ENCODE measurements at places on chromosomes 4 and X.

DNA sequence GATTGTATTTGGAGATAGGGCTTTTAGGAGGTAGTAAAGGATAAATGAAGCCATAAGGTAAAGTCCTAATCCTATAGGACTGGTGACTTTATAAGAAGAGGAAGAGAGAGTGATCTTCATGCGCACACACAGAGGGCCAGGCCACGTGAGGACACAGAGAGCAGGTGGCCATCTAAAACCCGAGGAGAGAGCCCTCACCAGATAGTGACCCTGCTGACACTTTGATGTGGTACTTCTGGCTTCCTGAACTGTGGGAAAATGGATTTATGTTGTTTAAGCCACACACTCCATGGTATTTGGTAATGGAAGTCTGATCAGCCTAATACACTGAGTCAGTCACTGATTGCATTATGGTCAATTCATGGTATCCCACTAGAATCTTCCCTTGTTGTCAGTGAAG, 164.9 kb upstream of the TAPT1 start:
- DNase-seq = no peak

GRCh38 chrX:16212436-16212835, 45.2 kb downstream of the MAGEB17 start:
- DNase-seq = peak; percentile 62

- no peak for DNase-seq
Observed at GRCh38 chr4:7414736-7415510, 19.8 kb downstream of the PSAPL1 start.

DNA sequence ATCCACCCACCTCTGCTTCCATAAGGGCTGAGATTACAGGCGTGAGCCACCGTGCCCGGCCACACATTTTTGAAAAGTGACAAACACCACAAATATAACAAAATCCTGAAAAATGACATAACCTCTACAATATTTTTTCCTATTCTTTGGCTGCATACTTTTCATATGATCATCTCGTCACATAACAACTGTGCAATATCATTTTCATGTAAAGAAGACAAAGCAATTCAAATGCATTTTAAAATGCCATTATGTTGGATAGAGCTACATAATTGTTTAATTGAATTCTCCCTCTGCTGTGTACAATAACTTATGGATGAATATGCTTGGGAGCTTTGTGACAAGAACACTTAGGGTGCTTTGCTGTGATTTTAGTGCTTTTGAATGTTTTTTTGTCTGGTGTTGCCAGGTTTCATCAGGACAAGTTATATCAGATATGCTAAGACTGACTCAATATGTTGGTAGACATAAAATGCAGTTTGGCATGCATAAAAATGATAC, 132.9 kb downstream of the CHIC2 start:
- no peak for DNase-seq

DNA sequence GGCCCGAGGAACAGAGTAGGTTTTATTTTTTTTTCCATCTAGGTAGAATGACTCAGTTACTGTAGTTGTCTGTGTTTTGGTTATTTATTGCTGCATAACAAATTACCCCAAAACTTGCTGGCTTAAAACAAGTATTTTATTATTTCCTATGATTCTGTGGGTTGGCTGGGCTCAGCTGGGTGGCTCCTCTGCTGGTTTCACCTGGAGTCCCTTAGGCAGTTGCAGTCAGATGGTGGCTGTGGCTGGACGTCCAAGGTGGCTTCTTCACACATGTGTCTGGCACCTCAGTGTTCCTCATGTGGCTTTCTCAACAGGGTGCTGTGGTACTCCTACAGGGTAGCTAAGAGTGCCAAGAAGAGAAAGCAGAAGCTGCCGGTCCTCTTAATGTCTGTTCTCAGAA, 115.8 kb downstream of the PHEX start:
- no peak for DNase-seq

- no peak for DNase-seq
Observed at GRCh38 chr4:40178672-40179071, 18.2 kb upstream of the RHOH start.

- no peak for DNase-seq
Observed at GRCh38 chrX:107573016-107573415, 55.3 kb upstream of the PRPS1 start.

DNA sequence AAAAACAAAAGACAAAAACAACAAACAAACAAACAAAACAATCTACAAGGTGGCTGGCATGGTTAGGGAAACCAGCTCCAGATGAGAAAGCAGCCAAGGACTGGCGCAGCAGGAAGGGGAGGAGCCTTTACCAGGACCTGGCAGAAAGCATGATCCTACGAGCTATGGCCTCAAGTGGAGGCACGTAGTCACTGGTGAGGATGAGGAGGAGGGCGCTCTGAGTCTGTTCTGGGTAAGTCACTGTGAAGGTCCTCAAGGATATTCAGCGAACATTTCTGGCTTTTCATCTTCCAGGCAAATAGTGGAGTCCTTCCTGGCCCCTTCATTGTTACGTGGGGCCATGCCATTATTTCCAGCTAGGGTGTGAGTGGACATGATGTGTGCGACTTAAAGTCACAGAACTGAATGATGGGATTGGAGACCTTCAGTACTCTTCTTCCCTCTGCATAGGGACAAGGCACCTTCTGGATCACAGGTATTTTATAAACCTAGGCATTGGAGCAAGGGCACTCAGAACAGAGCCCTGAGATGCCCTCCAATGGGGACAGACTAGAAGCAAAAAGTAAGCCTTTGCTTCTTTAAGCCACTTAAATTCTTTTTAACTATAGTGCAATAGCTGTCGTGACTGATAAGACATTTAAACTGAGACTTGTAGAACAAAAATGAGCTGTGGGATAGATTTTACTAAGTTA, 771.3 kb downstream of the RAB28 start:
- DNase-seq = peak; percentile 3

DNA sequence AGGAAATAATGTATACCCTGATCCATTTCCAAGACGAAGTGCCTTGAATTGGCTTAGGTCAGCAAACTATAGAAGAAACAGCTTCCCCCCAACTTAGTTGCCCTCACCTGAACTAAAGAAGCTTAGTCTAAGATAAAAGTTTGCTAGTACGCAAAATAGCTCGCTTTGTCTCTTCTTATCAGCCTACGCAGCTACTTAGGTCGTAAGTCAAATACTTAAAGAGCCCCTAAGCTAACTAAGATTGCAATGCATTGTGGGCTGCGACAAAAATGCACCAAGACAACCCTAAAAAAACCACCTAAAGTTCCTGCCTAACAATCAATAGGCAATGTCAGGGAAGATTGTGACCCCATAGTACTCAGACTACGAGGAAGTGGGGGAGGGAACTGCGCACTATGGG, 12.8 kb downstream of the CLNK start:
- no peak for DNase-seq

GRCh38 chrX:125998432-125998831, 167.7 kb downstream of the DCAF12L2 start:
- DNase-seq = peak; percentile 42

DNA sequence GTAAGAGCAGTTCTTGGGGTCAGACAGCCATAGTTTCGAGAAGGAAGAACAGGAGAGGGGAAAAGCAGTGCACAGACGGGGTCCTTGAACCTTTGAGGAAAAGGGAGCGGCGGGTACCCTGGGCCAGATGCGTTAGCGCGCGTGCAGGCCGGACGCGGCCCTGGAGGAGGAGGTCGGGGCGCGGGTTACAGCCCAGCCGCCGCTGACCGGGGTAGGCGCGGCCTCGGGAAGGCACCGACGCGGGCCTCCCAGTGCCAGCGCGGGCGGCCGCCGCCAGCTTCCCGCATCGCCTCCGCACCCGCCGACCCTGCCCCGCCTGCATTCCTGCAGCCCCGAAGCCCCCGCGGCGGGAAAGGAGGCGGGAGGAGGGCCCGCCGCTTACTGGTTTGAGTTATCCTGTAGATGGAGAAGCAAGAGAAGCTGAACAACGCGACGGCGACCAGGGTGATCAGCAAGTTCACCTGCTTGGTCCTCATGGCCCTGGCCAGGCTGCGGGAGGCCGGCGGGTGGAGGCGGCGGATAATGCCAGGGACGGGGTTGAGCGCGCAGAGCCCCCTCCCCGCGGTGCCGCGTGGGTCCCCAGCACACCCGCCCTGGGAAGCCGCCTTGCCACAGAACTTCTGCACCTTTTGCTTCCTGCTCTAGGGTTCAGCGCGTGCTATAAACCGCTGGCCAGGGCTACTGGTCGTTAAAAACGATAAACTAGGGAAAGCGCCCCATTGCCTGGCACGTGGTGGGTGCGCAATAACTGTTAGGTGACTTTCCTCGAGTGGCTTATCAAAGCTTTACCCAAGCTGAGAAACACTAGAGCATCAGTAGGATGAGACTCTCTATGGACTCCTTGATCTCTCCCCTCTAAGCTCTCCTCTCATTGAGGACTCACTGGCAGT, at the start of gene MGAT4D:
Gene MGAT4D, minus strand, starts transcription at position 547 of the 890 bp plus-strand sequence. Its CDS starts 71 bp downstream, at position 476.
- DNase-seq = peak; percentile 25

DNA sequence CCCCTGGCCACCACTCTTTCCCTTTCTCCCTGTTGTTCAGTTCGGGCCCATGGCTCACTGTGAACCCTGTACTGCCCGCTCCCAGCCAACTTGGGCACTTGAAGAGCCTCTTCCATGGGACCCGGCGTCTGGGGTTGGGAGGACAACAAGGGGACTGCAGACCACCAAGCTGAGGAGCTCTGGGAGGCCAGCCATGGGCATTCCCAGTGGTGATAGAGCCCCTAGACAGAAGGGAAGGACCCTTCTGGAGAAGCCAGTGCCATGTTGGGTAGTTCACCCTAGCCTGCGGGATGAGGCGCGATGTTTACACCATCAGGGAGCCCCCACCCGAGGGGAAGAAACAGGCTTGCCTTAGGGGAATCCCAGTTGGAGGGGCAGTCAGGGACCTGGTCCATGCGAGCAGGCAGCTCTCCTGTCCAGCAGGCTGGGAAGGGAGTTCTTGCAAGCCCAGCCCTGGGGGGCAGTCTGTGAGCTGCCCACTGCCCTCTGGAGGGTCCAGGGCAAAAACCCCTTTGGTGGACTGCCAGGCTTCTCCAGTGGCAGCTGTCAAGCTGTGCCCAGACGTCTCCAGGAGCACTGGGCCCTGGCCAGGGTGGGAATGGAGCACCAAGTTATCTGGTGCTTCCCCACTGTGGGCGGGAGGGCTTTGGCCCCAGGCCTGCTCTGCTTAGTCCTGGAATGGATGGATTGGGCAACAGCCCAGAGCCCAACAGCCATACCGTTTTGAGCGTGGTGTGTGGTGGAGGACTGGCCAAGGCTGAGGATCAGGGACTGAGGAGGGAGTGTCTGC, 23.7 kb upstream of the UBA1 start:
- DNase-seq = no peak

GRCh38 chr4:107800706-107801105, 24.0 kb upstream of the SGMS2 start:
- no peak for DNase-seq

- DNase-seq = peak; percentile 51
Observed at GRCh38 chr4:99507762-99508161, 3.1 kb upstream of the C4orf17 start.

- DNase-seq = no peak
Observed at GRCh38 chrX:77510007-77510406, 62.8 kb downstream of the FGF16 start.

- DNase-seq = no peak
Observed at GRCh38 chrX:9824554-9824953, 38.3 kb downstream of the SHROOM2 start.

DNA sequence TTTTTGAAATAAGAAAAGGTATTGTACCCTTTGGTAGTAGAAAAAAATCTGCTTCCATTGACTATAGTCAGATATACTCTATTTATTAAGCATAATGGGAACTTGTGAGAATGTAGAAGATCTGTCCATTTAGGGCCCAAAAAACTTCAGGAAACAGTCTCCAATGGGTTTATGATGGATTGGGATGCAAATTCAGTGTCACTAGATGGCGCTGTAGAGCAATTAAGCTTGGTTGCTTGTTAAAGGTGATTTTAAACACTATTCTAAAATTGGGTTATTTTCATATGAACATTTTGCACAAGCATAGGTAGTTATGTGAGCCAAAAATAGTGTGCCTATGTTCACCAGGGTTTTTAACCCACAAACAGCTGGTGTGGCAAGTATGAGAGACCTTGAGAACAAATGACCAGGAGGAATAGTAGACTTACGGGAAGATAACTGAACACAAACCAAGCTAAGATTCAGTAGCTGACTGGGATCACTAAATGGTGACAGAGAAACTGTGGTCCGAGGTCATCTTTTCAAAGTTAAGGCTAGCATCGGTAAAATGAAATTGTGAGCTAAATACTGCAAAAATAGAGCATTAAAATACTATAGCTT, 80.3 kb upstream of the LSM6 start:
- DNase-seq = peak; percentile 63

- DNase-seq = peak; percentile 36
Observed at GRCh38 chr4:109410776-109411175, 22.8 kb upstream of the SEC24B start.

- no peak for DNase-seq
Observed at GRCh38 chr4:168451331-168451730, 29.0 kb downstream of the DDX60L start.

DNA sequence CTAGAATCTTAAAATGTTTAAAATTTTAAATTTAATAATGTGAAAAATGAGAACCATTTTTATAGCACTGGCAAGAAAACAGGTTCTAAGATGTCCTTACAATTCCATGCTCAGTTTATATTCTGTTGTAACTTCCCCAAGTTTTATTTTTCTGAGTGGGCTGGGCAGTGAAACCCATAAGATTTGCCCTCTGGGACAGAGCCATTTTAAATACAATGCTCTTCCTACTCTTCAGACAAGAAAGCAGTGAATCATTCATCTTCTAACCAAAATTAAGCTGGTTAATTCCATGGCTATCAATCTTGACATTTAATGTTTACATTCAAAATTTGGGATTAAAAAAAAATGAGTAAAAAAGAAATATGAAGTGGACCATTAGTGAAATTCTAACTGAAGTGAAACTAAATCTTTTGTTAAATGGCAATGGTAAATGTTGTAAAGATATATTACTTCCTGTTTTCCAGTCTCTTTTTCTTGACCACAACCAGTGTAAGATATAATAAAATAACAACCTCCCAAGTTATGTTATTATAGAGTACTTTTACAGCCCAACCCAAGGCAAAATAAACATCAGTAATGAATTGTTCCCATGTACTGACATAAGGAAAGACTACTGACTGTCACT, 37.2 kb upstream of the PTPN13 start:
- peak; percentile 25 for DNase-seq

GRCh38 chr4:21992330-21992729, 43.8 kb upstream of the KCNIP4 start:
- no peak for DNase-seq

GRCh38 chrX:149462849-149463248, 42.3 kb downstream of the IDS start:
- no peak for DNase-seq

DNA sequence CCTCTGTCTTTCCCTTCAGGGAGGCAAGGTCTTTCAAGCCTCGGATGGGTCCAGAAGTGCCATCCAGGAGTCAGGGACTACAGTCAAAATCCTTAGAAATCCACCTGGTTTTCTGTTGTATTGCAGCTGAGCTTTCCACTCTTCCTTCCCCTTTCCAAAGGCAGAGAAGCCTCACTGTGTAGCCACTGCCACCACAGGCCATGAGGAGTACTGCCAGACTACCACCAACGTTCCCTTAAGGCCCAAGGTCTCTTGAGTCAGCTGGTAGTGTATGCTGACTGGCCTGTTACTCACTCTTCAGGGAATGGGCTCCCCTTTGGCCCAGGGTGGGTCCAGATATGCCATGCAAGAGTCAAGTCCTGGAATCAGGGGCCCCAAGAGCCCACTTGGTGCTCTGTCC, 1454.1 kb downstream of the PCDH19 start:
- DNase-seq = peak; percentile 60

GRCh38 chrX:11460347-11460746, 167.1 kb downstream of the AMELX start:
- peak; percentile 3 for DNase-seq

GRCh38 chrX:4547213-4547836, 833.9 kb upstream of the PRKX start:
- peak; percentile 44 for DNase-seq

GRCh38 chr4:170698334-170698733, 608.6 kb upstream of the AADAT start:
- DNase-seq = no peak
